T-helper 17 cell (primary cell): ENCODE measurements at places on chromosomes 7 and 10.

DNA sequence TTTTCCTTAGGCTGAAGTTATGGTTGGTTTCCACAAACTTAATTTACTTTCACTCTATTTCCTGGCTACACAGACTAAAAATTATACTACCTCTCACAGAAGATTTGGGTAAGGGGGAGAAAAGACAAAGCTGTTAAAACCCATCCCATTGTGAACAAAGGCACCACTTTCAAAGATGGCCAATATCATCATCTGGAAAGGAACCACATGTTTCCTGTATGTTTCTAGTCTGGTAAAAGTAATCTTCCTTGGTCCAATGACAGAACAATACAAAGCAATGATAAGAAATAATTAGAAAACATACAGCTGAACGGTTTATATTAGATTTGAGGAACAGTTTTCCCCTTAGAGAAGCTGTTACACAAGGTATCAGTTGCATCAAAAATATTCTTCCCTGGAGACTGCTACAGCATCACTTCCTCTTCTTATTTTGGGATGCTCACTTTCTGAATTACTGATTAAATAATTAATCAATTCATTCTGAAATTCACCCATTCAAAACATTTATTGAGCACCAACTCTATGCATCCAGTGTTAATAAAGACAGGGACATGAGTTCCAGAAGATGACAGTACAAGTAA lies 8.5 kb upstream of the SFR1 start:
- DNase-seq: no peak

DNA sequence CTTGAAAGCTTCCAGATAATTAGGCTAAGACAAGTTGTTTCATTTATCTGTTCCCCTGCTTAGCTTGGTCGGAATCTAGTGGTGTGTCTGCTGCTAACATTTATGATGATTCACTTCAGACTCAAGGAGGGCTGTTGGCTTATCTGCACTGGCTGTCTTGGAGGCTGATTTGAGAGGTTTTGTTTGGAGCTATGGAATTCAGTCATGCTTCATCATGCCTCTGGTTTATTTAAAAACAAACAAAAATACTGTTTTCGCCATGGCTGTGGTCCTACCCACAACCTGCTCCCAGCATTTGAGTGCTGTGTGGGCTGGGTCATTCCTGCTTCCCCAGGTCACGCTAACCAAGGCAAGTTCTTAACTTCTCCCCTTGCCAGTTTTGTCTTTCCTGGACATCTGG lies 11.7 kb upstream of the ARPC1B start:
- DNase-seq: no peak

DNA sequence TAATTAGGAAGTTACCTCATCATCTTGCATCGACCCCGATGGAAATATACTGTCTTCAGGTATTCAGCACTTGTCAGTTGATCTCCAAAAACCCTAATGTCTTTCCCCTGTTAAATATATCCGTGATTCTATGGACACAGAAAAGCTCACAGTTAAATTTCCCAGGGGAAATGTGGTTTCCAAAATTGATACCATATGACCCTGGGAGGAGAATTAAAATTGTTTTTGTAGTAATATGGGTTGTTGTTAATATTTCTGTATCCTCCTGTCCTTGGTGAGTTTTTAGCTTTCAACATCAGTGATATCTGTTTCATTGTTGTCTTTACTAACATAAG lies 132.1 kb downstream of the CELF2 start:
- no peak for DNase-seq

- DNase-seq: no peak
Measured at GRCh38 chr10:119335671-119336353, 128.4 kb downstream of the GRK5 start.

GRCh38 chr7:120743128-120743527 lies 114.8 kb downstream of the TSPAN12 start:
- DNase-seq: no peak

DNA sequence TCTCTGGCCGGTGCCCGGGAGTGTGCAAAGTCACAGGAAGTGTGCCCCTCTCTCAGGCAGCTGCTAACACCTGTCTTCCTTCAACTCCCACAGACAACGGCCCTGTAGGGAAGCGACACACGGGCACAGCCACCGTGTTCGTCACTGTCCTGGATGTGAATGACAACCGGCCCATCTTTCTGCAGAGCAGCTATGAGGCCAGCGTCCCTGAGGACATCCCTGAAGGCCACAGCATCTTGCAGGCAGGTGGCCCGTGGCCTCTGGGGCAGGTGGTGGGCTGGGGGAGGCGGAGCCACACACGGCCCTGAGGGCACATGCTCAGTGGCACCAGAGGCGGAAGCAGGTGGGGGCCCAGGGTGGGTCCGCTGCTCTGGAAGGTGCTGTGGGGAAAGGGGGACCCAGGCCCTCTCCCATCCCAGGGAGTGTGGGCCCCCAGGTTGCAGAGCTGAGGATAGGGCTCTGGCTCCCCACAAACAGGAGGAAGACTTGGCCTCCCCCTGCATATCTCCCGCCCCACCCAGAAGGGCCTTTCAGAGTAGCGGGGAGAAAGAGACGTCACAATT lies 6.9 kb downstream of the C10orf105 start:
- no peak for DNase-seq

DNA sequence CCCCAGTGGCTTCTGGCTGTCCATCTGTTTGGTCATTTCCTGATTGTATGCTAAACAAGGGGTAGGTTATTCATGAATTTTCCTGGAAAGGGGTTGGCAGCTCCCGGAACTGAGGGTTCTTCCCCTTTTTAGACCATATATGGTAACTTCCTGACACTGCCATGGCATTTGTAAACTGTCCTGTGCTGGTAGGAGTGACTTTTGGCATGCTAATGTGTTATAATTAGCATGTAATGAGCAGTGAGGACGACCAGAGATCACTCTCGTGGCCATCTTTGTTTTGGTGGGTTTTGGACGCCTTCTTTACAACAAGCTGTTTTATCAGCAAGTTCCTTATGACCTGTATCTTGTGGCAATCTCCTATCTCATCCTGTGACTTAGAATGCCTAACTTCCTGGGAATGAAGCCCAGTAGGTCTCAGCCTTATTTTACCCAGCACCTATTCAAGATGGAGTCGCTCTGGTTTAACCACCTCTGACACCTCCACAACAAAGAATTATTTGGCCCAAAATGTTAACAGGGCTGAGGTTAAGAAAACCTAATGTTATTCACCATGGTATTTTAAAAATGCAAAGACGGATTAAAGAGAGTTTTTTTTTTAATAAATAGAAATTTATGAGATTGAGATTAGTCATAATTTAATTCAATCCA lies 2.4 kb upstream of the PTN start:
- no peak for DNase-seq

- DNase-seq: no peak
Measured at GRCh38 chr7:111730476-111731300, 168.4 kb upstream of the IMMP2L start.

DNA sequence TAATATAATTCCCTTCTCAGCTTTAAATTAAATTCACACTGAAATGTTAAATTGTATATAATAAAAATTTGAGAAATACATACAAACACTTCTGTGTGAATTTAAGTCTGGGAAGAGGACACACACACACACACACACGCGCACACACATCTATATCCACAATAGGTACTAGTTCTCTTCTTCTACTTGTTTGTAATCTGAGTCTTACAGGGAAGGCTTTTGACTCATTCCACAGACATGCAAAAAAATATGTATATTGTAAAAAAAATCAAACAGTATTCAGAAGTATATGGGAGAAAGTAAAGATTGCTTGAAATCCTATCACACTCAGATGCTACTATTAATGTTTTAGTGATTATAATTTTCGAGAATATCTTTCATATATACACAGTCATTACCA lies 276.2 kb downstream of the MDFIC start:
- no peak for DNase-seq
